ENCODE measurements at places on chromosomes 6 and 20.
A peak's percentile ranks its signal among the peaks of the same experiment; 100 is the strongest.

DNA sequence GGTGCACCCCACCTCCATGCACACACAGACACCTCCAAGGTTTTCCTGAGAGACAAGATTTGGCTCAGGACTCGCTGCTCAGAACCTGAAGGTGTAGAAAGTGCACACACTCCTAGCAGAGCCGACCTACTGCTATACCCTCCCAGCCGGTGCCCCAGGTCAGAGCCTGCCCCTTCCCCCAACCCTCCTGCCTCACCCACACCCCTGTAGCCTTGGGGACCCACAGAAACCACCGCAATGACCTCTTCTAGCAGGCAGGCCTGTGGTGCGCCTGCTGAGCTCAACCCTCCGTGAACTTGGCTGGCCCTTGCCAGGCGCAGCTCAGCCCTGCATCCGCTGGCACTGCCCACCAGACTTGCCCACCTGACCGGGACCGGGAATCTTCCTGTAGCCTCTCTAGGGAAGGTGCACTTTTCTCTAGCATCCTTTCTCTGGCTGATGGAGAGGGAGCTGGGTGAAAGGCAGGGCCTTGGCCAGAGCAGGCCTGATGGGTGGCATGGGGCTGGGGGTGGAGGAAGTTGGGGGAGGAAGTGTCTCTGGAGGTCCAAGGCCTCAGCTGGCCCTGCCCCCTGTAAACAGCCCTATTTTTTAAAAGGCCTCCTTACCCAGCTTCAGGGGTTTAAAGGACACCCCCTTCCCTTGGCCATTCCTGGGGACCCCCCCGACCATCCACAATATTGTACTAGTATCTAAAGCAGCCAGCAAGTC lies 36.9 kb upstream of the SLCO4A1 start:
- no peak for DNase-seq

DNA sequence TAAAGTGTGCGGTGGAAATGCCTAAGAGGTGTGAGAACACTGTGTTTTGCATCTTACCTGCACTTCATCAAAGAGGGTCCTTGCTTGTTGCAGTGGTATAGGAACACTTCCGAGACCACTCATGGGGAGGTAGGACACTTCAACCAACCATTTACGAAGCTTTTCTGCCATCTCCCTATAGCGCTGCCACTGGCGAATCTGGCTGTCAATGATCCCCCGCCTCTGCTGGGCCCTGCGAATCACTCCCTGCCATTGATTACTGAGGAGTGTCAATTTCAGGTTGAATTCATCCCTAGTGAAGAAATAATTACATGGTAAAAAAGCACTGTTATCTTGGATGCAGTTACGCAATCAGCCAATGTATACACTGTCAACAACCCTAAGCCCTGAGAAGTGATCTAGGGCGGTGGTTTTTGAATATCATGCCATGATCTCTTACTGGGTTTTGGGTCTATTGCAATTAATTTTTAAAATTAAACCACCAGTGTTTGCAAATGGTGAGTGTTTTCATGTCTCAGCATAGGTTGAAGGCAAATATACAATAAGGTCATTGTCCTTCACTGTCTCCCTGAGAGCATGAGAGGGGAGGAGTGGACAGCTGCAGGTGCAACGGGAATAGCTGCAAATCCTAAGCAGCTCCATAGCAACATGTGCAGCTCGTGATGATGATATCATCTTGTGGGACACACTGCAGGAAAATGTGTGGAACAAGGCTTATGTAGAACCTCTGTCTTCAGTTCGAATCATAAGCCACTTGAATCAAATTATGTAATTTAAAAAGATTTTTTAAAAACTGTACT lies 400.6 kb downstream of the ESR1 start:
- DNase-seq: peak; percentile 38

DNA sequence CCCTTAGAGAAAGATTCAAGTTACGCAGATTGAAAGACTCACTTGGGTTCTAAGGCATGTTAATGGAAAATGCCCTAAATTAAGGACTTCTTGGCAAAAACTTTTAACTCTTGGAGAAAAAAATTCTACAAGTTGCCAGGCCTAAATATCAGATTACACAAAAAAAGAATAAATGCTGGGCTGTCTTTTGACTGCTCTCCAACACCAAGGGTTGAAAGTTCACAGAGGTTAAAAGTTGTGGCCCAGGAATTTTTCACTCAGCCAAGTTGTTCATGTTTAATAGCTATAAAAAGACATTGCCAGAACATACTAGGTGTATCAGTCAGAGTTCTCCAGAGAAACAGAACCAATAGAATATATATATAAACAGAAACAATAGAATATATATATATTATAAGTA lies 268.4 kb upstream of the PRND start:
- DNase-seq: no peak

- DNase-seq: peak; percentile 64
Measured at GRCh38 chr6:141483598-141484061, 649.1 kb upstream of the GJE1 start.

- DNase-seq: peak; percentile 28
Measured at GRCh38 chr6:81451787-81452186, 300.7 kb downstream of the TENT5A start.

- DNase-seq: peak; percentile 93
Measured at GRCh38 chr6:44265007-44265721, at the start of gene NFKBIE. TSS of gene NFKBIE (minus strand) at chr6:44265551. CDS start at chr6:44265346, 205 bp downstream.

GRCh38 chr6:163347021-163347446 lies 67.5 kb upstream of the QKI start:
- no peak for DNase-seq

- DNase-seq: peak; percentile 60
Measured at GRCh38 chr6:26159357-26160273, 72.4 kb downstream of the HFE start.

DNA sequence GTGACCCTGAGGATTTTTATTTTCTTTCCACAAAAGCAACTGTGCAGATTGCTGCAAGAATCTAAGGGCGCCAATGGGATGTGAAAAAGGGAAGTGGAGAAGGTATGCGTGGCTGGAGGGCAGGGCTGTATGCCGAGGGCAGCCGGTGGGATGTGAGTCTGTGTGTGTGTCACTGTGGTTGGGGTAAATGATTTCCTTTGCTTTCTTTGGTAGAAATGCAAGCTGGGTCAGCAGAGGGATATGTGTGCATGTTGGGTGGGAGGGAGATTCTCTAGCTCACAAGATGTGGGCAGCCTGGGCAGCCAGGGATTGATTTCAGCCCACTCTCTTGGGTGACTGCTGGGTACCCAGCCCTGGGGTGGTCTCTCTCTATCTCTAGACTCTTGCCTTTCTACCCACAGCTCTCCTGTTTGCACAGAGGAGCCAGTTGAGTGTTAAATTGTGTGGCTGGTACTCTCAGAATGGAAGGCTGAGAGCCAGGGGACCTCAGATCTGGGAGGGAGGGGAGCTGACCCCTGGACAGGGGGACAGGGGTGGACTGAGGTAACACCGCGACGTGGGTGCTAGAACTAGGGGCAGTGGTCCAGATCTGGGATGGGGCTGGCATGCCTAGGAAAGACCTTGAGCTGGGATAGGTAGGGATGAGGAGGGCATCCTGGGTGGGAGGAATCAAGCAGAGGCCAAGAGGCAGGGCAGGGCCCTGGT lies 136.8 kb upstream of the RNF24 start:
- DNase-seq: no peak

DNA sequence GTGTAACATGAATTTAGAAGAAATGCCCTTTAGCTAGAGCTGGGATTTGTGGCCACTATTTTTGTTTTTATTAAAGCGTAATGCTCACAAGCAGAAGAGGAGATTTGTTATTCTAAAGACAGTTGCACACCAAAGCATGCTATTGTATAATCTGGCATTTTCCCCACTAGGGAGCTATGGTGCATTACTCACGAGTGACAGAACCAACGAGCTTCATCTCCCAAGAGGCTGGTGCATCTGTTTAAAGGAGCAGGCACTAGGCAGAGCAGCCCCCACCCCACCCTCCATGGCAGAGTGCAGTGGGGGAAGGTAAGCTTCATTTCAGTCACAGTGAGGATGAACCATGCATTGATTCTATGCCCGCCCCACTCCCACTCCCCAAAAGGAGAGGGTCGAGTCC lies 287.3 kb upstream of the TSHZ2 start:
- DNase-seq: no peak

- no peak for DNase-seq
Measured at GRCh38 chr6:10685092-10685915, 9.1 kb downstream of the C6orf52 start.

DNA sequence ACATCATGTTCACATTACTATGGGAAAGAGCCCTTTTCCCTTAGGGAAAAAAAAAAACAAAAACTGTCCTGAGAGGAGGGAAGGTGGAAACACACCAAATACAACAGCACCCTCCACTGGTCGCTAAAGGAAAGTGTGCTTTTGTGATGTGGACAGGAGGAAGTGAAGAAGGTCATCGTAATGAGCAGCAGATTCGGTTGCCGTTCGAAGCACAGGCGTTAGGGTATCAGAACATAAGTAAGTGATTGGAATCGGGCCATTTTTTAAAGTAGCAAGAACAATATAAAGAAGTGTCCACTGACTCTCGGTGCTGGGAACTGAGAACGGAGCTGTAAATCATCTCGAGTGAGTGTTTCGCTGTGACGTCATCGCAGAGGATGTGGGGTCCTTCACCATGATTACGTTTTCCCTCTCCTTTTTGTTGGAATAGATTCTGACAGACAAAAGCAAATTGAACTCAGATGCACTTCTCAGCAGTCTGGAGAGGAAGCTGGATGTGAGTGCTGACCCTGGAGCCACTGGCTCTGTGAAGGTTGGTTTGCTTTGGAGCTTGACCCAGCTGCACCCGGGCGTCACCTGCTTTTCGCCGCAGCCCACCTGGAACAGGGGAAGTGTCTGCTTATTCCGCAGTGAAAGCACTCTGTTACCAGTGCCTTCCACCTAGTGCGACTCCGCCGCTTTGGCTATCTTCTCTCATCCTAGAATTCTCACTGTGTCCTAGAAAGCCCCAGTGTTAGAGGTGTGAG lies 203.6 kb upstream of the GMDS start:
- peak; percentile 83 for DNase-seq

GRCh38 chr20:46468508-46468907 lies 44.9 kb downstream of the ZNF334 start:
- no peak for DNase-seq

DNA sequence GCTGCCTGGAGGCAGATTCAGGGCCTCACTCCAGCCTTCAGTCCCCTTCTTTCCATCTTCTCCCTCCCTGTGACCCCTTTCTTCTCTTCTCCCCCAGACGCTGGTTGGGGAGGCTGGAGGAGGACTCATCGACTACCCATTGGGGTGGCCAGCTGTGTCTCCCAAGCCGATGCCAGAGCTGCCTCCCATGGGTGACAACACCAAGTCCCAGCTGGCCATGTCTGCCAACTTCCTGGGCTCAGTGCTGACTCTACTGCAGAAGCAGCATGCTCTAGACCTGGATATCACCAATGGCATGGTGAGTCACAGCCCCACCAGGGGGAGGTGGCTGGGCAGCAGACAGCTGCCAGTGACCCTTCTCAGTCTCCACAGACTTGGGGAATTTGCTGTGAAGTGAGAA lies 12.9 kb downstream of the BPIFB4 start:
- DNase-seq: no peak

GRCh38 chr20:14266246-14266645 lies 71.2 kb downstream of the FLRT3 start:
- DNase-seq: no peak

GRCh38 chr20:24612799-24613775 lies 143.7 kb downstream of the SYNDIG1 start:
- DNase-seq: no peak

GRCh38 chr6:149053848-149054558 lies 263.5 kb upstream of the TAB2 start:
- peak; percentile 29 for DNase-seq

GRCh38 chr20:59217173-59217572 lies 53.6 kb downstream of the ZNF831 start:
- DNase-seq: no peak

GRCh38 chr6:42450477-42451332 lies 1.0 kb downstream of the TRERF1 start:
- peak; percentile 70 for DNase-seq
